Frontal cortex (tissue), 4 donors: ENCODE measurements at places on chromosomes 12 and 14. TPM values are rescaled to one million over a fixed set of nuclear protein-coding genes. Genes with fewer than 3 reads are reported as not detected.

Gene HOXC9
- total RNA-seq: not detected

Gene FAM181A
- total RNA-seq: 2.4 TPM

Gene NANOG
- not detected for total RNA-seq

DNA sequence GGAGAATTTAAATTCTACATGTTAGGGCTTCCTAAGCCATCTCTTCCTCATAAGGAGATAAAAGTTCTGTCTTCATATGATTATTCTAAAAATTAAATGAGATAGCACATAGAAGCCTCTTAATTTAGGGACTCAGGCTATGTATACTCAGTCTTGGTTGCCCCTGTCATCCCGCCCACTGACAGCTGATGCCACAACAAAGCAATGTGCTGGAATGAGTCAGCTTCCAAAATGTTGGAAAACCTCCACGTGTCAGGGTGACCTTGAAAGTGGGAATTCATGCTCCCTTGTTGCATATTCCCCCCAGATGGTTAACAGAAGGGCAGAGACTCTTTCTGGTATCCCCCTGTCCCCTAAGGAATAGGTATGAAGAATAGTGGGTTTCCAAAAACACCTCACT lies 238.0 kb upstream of the DDHD1 start:
- DNase-seq: no peak

- no peak for DNase-seq
Observed at GRCh38 chr12:127487031-127487430, 779.9 kb upstream of the TMEM132C start.

- no peak for DNase-seq
Observed at GRCh38 chr12:85779768-85780167, 56.4 kb downstream of the RASSF9 start.

- no peak for DNase-seq
Observed at GRCh38 chr12:4802841-4803240, 82.6 kb downstream of the GALNT8 start.
